ENCODE measurements at places on chromosomes 3 and 15.
A peak's percentile ranks its signal among the peaks of the same experiment; 100 is the strongest.

- DNase-seq: no peak
These were observed 154.7 kb upstream of the GOLIM4 start for GRCh38 chr3:168250415-168250861.

DNA sequence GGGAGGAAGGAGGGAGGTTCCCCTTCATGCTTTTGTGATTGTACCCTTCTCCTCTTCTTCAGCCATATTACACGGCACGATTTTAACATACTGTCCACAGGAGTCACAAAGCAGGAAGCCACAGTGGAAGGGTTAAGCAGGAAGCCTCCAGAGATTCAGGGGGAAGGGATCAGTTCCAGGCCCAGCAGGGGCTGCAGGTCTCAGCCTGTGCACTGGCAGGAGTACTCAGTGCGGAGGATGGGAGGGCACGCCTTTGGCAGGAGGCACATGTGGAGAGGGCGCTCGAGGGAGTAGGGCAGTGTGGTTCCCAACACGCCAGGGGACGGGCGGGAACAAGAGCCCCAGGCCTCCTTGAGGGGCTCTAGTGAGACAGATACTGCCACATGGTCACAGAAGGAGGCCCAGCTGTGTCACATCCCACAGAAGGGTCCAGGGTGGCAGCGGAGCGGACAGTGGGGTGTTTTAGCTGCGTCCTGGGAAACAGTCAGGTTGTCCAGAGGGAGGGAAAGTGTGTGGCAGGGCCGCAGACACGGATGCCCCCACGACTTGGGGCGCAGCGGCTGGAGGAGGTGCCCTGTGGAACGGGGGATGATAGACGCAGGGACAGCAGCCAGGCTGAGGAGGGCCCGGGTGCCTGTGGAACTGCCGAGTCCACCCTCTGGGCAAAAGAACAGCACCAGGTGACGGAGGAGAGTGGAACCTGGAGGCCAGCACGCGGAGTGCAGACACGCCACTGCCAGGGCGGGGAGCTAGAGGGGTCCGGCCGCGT is 77.5 kb downstream of the CHSY1 start:
- no peak for DNase-seq

DNA sequence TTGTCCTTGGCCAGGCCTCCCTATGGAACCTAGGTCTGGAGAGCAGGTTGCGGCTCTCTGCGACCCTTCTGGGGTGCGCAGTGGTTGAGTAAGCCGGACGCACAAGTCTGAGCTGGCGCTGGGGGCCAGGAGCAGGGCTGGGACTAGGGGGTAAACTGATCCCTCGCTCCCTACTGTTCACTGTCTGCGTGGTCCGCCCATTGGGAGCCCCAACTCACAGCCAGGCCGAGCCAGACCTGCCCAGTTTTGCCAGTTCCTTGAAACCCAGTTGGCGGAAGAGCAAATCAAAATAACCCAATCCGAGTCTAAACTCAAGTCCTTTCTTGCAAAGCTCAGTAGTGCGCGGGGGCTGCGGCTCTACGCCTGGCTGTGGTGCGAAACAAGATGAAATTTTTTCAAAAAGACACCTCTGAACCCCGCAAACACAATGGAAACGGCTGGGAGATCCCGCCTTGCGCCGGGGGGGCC is 17.5 kb downstream of the RGMA start:
- DNase-seq: no peak

DNA sequence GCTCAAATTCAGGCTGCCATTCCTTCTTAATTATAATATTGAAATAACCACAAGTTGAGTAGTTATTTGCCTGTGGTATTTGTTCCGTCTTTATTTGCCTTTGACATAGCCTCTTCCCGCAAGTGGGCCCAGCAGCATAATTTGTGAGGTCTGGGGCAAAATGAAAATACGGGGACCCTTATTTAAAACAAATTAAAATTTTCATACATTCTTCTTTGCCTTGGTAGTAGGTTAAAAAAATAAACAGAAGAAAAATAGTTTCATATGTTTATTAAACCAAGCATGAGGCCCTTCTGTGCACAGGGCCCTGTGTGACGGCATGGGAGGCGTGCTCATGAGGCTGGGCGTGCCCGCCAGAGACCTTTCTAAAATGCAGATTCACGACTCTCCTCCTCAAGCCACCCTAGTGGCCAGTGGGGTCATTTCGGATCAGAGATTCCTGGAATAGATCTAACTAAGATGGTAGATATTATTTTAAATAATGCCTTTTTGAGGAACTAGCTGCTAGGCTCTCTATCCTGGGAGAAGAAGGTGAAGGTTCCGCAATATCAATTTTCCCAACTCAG is 35.4 kb downstream of the MASP1 start:
- no peak for DNase-seq

- peak; percentile 69 for DNase-seq
These were observed 44.0 kb downstream of the ZBTB38 start for GRCh38 chr3:141412087-141412935.

- no peak for DNase-seq
These were observed 1006.6 kb upstream of the CFAP20DC start for GRCh38 chr3:60056404-60056803.

- no peak for DNase-seq
These were observed 15.4 kb downstream of the WNT5A start for GRCh38 chr3:55471522-55472280.

DNA sequence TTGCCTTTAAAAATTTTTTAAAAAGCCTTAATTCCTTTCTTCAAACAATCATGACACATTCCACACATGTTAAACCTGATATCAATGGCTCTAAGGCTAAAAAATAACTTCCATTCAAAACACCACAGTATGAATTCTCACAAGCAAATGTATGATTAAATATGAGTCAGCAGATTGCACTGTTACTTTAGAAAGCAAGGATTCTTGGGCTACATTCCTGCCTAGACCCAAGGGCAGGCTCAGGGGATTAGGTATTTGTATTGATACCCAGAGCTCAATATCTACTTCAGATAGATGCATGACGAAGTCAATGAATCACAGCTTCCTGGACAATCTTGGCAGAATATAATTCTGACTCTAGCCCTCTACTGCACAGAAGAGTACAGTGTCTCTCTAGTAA is 65.7 kb downstream of the RARB start:
- no peak for DNase-seq

- DNase-seq: peak; percentile 2
These were observed 38.0 kb downstream of the TMEM41A start for GRCh38 chr3:185460719-185461350.

DNA sequence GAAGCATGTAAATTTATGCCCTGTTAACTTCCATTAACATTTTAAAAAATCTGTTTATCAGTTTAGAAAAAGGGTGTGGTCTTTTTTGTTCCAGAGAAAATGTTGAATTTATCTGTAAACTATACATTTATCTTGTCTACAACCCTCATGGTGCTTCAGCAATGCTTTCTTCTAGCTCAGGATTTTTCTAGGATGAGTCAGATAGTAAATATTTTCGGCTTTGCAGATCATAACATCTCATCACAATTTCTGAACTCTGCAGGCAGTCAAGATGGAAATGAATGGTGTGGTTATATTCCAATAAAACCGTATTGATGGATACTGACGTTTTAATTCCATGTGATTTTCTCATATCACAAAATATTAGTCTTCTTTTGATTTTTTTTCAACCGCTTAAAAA is 70.5 kb upstream of the FOXB1 start:
- no peak for DNase-seq

DNA sequence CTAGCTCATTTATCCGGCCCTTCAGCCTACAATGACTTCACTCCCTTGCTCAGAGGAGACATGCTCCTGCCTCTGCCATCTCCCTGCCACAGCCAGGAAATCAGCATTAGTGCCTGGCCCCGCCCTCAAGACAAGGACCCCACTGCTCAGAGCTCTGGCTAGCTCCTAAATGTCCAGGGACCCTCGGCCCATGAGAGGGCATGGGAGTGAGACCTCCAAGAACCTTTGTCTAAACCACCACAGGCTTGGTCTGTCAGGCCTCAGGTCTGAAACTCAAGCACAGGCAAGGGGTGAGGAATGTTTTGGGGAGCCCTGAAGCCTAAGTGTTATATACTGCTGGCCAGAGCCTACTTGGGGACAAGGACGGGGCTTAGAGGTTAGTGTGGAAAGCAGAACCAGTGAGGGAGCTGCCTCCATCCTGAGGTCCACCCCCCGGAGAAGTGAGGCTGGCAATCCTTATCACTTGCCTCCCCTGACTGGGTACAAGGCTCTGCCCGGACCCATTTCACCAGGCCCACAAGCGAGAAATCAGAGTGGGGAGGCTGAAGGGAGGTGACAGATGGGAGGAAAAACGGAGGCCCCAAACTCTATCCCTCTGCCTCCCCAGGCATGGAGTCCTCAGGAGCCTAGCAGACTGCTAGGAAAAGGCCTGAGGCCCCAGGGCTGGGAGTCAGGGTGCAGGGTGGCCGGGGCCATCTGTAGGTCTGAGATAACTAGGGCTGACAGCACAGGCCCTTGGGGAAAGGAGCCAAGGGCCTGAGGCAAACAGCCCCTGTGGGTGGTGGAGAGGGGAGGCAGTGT is 18.8 kb downstream of the SHF start:
- DNase-seq: no peak

DNA sequence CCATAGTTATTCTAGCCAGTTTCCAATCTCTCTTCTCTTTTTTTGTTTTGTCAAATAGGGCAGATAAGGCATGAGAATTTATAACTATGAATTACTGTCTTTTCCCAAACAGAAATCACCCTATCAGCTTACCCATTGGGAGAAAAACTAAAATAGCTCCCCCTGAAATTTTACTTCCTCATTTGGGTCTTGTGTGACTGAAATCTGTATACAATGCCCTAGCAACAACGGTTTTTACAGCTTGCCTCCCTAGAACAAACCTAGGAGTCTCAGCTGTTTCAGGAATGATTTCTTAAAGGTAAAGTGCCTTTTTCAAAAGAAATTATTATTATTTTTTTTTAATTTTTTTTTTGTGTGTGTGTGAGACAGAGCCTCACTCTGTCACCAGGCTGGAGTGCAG is 56.8 kb downstream of the CD86 start:
- DNase-seq: no peak

- DNase-seq: no peak
These were observed 59.7 kb downstream of the RGMA start for GRCh38 chr15:93029214-93029835.

DNA sequence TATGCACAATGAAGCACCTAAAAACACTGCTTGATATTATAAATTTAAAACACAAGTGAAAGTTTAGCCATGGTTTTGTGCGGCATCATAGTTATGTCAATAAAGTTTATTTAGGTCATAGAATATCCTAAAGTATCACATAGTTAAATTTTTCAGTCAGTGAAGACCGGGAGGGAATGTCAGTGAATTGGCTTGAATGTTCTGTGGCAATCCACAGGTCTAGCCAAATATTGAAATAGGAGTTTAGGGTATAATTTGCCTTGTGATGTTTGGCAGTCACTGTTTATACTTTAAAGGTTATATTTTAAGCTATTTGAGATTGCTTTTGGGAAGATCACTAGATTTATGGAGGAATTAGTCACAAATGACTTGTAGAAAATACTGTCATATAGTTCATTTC is 79.7 kb upstream of the FLNB start:
- DNase-seq: no peak

GRCh38 chr3:39177708-39178332 is 14.6 kb downstream of the XIRP1 start:
- peak; percentile 83 for DNase-seq

GRCh38 chr3:176655404-176656094 is 541.7 kb downstream of the TBL1XR1 start:
- no peak for DNase-seq

DNA sequence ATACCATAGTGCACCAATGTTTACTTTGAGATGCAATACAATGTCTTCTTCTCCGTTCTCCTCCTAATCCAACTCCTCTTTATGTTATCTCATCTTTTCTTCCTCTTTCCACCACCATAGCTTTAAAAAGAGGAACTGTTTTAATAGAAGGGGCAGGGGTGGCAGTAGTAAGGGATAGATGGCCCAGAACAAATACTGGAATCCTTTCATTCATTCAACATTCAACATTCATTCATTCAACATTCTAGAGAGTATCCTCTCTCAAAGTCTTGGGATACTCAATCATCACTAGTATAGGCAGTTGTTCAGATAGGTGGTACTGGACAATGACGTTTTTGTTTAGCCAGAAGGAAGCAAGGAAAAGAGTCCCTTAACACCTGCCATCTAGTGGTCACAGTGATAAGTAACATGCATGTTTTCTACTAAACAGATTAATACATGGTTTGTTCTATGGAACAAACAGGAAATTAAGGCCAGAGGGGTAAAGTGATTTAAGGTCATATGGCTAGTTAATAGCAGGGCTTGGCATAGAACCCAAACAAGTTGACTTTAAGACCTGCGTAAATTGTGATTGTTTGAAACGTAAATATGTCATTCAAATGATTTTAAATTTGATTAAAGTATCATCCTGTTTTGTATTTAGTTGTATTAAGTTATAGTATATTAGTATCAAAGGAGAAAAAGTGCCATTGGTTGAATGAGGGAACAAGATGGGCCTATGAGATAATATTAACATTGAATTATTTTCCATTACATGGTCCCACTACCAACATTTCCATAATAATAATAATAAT is 26.9 kb upstream of the EHHADH start:
- DNase-seq: peak; percentile 36

DNA sequence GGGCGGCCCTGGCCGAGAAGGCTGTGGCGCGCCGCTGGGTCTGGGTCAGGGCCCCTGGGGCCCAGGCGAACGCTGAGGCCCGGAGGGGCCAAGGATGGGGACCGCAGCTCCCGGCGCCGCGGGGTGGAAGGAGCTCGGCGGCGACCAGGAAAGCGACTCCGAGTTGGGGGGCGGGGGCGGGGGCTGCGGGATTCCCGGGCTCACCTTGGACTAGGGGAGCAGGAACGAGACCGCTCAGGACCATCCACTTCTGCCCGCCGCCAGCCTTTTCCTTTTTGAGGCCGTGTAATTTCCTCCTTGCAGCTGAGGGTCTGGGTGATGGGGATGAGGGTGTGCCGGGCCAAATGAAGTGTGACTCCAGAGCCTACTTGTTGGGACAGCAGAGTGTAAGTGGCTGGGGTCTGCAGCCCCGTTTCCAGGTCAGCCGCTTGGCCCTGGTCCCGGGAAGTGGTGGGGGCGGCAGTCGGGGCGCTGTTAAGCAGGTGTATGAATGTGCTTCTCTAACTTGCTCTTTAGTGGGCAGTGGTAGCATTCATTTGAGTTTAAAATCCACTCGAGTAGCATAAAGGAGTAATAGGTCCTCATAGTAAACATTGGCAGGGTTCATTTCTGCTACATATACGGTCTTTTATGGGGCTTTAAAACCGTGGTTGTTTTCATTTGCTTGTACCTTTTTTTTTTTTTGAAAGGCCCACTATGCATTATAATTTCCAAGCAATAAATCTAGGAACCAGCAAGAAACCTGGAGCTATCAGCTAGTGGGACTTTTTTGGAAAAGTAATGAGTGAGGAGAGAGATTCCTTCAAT is 717 bp downstream of the PXK start:
- DNase-seq: no peak

GRCh38 chr3:190692256-190692655 is 170.2 kb downstream of the GMNC start:
- DNase-seq: no peak

- DNase-seq: no peak
These were observed 424 bp downstream of the EAF2 start for GRCh38 chr3:121835465-121835801.

GRCh38 chr3:50470658-50471057 is 32.8 kb downstream of the CACNA2D2 start:
- no peak for DNase-seq
